ENCODE measurements at places on chromosomes 7 and 10. TPM values are rescaled to one million over a fixed set of nuclear protein-coding genes. Genes with fewer than 3 reads are reported as not detected.

The CNTNAP2 gene
- total RNA-seq, result 1.8 TPM

GRCh38 chr7:45647967-45648670 lies 74.0 kb downstream of the ADCY1 start:
- DNase-seq, result no peak

The OTUD1 gene
- 6.0 TPM for total RNA-seq

DNA sequence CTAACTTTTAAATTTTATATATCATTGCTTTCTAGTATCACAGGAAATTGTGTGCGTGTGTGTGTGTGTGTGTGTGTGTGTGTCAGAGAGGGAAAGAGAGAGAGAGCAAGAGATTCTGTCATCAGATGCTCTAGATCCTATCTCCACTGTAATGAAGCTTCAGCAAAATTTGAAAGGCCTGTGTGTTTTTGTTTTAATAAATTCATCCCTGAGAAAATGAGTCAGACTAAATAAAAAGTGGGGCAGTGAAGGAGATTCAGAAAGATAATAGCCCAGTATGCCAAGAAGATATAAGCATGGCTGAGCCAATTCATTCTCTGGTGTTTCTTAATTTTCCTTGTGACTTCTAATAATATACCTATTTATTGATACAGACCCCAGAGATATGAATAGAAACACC lies 184.2 kb upstream of the TMEM196 start:
- DNase-seq, result peak; percentile 72

- DNase-seq, result no peak
Measured at GRCh38 chr10:86330778-86331763, 35.5 kb downstream of the GRID1 start.

DNA sequence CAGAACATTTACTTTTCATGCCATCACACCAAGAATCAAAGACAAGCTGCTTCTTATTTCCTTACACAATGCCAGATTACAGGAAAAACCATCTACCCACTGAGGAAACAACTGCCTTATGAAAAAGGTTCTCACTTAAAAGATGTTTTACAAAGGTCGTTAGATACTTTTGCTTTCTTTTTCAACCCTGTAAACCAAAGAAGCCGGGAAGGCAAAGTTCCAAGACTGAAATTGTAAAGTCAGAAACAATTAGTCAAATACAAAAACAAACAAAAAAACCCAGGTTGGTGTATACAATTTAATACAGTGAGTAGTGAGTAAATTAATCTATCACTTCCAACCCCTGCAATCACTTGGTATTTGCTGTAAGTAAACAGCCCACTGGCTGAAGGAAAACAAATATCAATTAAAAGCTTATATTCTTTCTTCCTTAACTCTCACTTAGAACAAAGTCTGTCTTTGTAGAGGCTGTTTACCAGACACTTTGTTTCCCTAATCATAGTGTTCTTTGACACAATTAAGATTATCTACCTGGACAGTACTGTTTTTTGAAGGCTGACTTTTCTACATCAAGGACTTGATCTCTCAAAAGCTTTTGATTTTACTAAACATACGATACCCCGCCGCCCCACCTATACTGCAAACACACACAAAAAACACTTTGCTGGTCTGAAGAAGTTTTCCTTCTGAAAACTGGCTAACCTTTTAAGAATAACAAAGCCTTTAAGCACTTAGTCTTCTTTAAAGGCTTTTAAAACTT lies 18.1 kb downstream of the ERLIN1 start:
- no peak for DNase-seq

The ADRA2A gene
- not detected for total RNA-seq

DNA sequence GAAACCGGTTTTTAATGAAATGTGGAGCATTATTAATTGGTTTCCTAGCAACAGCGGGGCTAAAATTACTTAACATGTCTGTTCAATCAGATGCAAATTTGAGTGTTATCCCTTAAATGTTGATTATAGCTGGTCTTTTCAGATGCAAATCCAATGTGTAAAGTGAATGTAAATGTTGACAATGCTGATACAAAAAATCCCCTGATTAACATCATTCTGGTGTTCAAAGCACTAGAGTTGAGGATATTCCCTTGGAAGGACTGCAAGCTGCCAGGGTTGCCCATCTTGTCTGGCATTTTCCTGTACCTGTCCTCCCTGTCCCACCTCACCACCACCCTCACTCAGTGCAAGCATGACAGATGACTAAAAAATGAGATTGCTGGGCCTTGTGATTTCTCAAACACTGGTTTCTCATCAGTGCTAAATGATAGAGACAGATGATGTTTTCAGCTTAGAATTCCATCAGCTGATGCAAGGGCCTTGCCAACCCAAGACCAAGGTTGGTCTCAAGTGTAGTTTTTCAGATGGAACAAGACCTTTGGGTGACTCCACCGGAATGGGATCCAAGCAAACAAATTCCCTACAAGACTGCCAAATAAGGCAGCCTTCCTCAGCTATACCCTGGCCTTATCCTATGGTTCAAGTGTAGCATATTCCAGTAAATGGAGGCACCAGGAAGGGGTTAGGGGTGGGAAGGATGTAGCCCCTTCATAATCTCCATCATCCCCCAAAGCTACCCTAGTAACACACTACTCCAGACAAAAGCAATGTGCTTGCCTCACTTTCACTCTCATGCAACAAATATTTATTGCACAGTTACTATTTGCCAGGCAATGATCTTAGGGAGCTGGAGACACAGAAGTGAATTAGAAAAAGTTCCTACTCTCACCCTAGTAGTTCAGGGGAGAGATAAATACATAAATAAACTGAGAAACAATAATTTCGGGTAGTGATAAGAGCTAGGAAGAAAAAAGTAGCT lies 54.9 kb downstream of the JAZF1 start:
- no peak for DNase-seq

DNA sequence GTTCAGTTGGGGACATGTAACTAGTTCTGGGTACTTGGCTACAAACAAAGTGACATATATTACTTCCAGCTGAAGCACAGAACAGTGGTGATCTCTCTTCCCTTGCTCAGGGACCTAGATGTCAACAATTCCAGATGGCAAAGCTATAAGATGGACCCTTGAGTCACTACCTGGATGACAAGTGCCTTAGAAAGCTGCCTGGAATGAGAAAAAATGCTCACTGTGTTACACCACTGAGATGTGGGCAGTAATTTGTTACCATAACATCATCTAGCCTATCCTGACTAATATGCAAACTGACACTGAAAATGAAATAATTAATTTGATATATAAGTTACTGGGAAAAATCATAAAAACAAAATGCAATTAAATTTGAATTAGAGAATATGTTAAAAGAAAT lies 16.4 kb upstream of the CTTNBP2 start:
- no peak for DNase-seq

GRCh38 chr10:113425541-113425951 lies 127.3 kb upstream of the HABP2 start:
- DNase-seq, result peak; percentile 61

DNA sequence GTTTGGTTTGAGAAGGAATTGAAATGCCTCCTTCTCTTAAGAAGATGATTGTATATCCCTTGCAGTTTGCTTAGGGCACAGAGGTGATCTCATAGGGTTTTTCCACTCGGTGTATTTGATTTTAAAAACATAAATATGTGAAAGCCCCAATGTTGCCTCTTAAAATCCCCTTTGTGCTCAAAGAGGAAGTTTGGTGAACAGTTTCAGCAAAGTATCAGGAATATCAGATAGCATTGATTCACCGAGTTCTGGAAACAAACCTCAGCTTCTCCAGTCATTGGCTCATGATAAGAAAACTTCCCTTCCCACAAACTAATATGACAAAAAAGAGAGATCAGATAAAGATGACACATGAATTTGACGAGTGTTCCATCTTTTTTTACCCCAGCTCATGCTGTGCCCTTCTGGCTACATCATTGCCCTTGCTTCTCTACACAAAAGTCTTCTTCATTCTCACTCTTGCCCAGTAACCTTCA lies 20.1 kb upstream of the SMNDC1 start:
- DNase-seq, result no peak

DNA sequence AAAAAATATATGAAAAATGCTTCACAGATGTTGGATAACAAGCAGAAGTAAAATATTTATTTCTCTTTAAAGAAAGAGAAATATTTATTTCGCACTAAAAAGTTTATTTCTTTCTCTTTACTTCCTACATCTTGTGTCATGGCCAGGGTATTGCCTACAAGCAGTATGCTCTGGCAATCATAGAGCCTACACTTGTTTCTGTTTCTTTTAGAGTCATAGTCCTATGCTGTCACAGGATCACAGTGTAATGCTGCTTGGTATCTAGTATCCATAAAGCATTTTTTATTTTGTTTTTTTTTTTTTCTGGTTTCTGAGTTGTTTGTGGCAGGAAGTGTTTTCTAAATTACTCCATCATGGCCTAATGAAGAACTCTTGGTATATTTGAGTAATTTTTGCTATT lies 116.0 kb downstream of the ATRNL1 start:
- no peak for DNase-seq

DNA sequence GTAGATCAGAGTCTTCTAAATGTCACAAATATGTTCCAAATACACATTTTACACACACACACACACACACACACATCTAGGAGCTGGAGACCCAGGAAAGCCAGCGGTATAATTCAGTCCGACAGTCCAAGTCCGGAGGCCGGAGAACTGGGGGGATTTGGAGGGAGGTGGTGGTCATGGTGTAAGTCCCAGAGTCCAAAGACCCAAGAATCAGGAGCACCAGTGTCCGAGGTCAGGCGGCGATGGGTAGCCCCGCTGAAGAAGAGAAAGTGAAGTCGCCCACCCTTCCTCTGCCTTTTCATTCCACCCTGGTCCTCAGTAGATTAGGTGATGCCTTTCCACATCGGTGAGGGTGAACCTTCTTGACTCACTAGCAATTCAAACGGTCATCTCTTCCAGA lies 154.8 kb downstream of the CAMK1D start:
- no peak for DNase-seq

GRCh38 chr10:5195727-5196374 lies 786 bp upstream of the AKR1C4 start:
- DNase-seq, result no peak

- DNase-seq, result no peak
Measured at GRCh38 chr10:29736366-29737073, 101.7 kb upstream of the SVIL start.

GRCh38 chr7:129238546-129238945 lies 13.7 kb downstream of the AHCYL2 start:
- no peak for DNase-seq

The GIMAP8 gene
- total RNA-seq, result not detected

- DNase-seq, result peak; percentile 11
Measured at GRCh38 chr7:30252885-30253795, 31.3 kb upstream of the ZNRF2 start.

The HELLS gene
- total RNA-seq, result 98.0 TPM

DNA sequence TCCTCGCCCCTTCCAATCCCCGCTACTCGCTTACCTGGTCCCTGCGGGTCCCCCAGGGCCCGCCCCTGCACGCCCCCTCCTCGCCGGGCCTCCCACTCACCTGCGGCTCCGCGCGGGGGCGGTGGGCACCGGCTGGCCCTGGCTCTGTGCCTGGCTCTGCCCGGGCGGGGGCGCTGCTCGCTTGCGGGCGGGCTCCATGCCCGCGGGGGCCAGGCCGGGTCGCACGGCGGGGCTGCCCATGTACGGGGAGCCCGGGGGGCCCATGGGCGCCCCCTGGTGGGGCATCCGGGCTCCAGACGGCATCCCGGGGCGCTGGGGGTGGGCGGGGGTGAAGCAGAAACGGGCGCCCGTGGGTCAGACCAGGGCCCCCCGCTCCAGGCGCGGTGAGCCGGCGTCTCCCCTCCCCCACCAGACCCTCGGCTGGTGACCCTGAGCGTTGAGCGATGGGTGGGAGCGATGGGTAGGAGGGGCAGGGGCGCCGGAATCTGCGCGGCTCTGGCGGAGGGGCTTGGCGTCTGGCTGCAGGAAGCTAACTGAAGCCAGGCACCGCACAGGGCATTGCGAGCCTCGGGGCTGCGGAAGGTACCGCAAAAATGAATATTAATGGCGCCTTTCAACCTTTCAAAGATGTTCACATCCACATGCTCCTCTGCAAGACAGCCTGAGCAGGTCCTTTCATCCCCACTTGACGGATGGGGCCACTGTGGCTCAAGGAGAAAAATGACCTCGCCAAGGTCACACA lies 3.0 kb downstream of the SMARCD3 start:
- DNase-seq, result peak; percentile 30

The PRSS37 gene
- total RNA-seq, result not detected

DNA sequence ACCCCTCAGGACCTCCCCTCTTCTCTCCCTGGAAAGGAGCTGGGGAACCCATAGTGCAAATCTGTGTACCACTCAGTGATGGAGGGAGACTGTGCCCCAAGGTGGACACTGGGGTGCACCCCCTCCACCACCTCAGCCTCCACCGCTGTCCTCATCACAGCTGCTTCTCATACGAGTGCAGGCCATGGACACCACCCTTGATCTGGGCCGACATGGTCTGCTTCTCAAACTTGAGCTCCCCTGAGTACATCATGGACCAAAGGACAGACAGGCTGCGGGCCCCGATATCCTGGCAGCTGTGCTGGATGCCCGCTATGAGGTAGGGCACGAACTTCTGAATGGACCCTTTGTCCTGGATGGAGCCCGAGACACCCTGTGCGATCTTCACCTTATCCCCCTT lies 142.6 kb upstream of the KCNMA1 start:
- no peak for DNase-seq
